GM23248 (cell line): ENCODE measurements at places on chromosomes 5 and 9.
A peak's percentile ranks its signal among the peaks of the same experiment; 100 is the strongest.

DNA sequence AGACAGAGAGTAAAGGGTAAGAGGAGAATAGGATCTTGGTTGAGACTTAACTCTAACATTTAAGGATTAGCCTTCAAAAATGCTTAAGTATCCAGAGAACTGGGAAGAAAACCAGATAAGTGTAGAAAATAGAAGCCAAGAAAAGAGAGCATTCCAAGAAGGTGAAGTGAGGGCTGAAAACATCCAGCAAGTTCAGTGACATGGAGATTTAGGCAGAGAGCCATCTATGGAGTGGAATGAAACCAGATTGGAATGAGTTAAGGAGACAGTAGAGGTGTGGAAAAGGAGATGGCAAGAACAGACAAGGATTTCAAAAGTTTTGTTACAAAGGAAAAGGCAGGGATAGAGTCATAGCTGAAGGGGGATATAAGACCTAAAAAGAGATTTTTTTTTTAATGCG, 188.1 kb downstream of the TRPM3 start:
- DNase-seq = peak; percentile 50

DNA sequence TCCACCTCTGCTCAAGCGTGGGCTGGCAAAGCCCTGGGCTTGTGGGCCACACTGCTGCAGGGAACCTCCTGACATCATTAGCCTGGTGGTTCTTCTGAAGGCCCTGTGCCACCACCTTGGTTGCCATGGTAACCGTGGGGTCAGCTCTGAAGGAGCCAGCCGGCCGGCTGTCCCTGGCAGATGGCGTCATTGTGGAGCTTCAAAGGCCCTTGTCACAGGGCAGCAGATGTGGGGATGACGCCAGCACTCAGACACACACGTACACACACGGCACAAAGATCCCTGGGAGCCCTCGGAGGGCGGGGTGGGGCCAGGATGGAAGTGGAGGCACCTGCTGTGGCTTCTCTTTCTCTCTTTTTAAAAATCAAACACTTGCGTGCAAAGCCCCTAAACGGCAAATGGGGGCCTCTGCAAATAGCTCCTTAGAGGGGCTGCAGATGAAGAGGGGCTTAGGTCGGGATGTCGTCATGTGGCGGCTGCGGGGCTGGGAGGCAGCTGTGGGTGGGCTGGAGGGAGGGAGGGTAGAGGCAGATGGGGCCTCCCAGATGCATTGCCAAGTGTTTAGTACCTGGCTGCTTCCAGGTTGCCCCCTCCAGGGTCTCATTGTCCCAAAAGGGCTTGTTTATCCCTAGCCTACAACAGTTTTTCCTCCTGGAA, 19.5 kb upstream of the RPL26L1 start:
- no peak for DNase-seq

- no peak for DNase-seq
Measured at GRCh38 chr5:56116599-56117141, 116.5 kb downstream of the ANKRD55 start.

DNA sequence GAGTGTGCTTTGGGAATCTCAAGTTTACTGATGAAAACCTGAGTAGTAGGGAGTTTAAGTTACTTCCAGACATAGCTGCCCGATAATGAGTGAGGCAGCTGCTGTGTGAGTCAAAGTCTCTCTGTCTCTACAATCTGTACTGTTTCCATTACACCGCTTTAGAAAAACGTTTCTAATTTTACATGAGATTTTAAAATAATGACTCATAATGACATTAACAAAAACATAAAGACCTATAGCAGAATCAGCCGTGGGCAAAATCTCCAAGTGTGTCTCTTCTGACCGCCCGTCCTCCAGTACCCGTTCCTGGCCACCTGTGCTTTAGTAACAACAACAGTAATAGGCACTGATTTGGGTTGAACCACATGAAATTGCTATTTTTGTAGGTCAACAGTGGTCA, 69.6 kb upstream of the PRRC1 start:
- peak; percentile 79 for DNase-seq

GRCh38 chr5:178777520-178777919, 47.1 kb upstream of the ZNF354A start:
- DNase-seq = no peak

DNA sequence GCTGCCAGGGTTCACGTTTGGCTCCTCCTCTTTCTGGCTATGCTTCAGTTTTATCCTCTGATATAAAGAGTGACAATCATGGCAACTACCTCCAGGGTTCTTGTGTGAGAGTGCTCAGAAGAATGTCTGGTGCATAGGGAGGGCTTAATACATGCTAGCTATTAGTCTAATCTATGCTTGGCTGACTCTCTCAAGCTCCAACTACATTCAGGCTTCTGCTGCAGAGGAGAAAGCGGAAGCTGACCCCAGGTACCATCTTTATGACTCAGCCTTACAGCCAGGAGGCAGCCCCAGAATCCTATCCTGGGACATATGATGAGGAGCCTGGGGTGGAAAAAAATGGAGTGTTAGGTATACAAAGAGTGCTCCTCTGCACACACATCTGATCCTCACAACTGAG, 32.1 kb upstream of the RASGRF2 start:
- DNase-seq = no peak

- peak; percentile 64 for DNase-seq
Measured at GRCh38 chr9:137157618-137158415, 12.0 kb downstream of the LRRC26 start.

DNA sequence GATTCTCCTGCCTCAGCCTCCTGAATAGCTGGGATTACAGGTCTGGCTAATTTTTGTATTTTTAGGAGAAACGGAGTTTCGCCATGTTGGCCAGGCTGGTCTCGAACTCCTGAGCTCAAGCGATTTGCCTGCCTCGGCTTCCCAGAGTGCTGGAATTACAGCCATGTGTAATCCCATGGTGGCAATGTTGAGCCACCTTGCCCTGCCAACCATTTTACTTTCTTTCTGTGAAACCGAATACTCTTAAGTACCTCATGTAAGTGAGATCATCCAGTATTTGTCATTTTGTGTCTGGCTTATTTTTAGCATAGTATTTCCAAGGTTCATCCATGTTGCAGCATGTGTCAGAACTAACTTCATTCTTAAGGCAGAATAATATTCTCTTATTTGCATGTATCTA, 8.2 kb downstream of the PRRC2B start:
- DNase-seq = peak; percentile 87

DNA sequence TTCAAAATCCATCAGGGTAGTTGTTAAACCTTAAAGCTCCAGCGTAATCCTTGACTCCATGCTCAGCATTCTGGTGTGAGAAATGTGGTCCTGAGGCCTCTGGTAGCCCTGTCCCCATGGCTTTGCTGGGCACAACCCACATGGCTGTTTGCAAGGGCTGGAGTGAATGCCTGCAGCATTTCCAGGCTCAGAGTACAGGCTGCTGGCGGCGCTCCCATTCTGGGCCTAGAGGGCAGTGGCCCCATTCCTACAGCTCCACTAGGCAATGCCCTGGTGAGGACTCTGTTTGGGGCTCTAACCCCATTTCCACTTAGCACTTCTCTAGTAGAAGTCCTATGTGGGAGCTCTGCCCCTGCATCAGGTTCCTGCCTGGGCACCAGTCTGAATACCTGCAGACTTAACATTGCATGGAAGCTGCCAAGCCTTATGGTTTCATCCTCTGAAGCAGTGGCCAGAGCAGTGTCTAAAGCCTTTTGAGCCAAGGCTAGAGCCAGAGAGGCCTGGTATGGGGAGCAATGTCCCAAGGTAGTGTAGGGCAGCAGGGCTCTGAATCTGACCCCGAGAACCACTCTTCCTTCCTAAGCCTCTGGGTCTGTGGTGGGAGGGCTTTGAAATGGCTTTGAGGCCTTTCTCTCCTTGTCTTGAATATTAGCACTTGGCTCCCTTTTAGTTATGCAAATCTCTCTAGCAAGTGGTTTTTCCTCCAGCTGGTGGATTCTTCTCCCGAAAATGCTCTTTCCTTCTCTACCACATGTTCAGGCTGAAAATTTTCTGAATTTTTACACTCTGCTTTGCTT, 5.8 kb upstream of the ALDH1A1 start:
- DNase-seq = no peak

GRCh38 chr5:32586276-32586599, 881 bp downstream of the SUB1 start:
- DNase-seq = no peak

DNA sequence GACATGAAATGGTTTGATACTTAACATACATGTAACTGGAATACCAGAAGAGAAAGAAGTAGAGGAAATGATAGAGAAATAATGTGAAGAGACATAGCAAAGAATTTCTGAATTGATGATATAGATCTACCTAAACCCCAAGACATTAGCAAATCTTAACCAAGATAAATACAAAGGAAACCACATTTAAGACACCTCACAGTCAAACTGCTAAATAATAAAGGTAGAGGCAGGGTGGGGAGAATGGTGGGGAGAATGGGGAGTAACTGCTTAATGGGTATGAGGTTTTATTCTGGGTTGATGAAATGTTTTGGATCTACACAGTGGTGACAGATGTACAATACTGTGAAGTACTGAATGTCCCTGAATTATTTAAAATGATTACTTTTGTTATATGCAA, 17.5 kb downstream of the CARNMT1 start:
- no peak for DNase-seq

GRCh38 chr5:99771296-99771695, 763.9 kb upstream of the FAM174A start:
- DNase-seq = no peak

DNA sequence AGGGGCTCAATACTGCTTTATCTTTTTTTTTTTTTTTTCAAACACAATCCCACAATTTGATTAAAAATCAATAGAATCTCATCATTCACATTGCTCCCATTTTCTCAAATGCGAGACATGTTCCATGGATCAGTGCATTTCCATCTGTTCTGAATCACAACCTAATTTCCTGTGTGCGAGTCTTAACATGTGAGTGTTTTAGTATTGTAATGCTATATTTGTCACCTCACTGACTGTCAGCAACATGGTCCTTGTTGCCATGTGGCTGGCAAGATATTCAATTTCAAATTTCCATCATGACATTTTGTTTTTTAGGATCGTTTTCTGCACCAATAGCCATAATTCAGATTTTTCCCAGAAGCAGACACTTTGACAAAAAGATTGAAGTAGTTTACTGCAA, 233.2 kb upstream of the PRDM9 start:
- DNase-seq = no peak

DNA sequence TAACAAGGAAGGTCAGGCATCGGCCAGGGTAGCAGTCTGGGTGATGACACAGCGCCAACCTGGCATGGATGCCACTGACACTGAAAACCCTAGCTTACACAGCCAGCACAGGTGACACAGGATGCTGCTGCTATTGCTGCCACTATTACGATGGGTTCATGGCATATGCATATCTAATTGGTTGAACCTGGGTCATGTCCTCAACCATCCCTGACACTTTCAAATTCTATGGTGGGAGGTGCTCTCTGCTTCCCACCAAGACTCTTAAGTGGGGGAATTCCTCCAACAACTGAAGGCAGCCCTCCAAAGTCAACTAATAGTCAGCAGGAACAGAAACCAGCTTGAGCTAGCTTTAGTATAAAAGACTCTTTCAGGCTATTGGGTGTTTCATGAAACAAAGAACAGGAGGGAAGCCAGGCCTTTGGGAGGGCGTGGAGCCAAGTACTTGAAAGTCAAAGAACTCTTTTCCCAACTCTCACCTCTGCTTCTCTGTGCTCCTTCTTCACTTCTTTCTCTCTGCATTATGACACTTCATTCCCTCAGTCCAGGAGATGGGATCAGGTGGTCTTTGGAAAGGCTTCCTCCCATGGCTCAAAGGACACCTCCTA, 21.3 kb downstream of the PTTG1 start:
- DNase-seq = no peak

DNA sequence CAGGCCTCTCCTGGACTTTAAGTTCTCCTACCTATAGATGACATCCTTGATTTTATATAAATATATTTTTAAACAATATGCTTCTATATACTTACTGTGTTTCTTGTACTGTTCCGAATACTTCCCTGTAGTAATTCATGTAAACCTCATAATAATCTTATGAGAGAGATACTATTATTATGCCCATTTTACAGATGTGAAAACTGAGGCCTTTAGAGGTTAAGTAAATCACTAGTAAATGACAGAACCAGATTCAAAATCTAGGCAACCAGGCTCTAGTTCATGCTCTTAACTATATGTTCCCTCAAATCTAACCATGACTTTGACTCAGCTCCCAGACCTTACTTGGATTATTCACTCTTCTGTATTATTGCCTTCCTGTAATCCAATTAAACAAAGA, 243.0 kb upstream of the NR4A3 start:
- DNase-seq = no peak

DNA sequence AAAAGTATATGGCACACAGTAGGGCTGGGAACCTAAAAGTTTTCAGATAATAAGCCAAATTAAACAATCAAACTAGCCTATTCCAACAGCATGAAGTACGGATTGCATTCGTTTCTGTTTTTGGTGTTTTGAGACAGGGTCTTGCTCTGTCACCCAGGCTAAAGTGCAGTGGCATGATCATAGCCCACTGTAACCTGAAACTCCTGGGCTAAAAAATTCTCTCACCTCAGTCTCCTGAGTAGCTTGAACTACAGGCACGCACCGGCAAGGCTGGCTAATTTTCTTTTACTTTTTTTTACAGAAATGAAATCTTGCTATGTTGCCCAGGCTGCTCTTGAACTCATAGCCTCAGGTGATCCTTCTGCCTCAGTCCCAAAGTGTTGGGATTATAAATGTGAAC, 5.2 kb downstream of the RFX3 start:
- DNase-seq = no peak

DNA sequence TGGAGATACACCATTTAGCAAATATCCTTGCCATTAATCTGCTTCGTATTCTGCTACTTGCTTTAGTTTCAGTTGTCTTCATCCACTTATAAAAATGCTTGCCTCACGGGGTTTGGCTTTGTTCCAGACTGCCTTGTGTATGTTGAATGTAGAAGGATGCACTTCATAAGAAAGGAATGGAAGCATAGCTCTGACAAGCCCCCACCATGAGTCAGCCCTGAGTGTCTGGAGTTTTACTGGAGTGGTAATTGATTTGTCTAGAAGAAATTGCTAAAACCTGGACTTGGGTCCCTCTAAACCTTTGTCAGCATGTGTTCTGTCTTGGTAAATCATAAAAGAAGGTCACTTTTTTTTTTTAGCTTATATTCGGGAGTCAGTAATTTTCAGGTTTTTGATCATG, 4.6 kb downstream of the TEX48 start:
- DNase-seq = peak; percentile 99

GRCh38 chr9:12425878-12426864, 267.0 kb upstream of the TYRP1 start:
- peak; percentile 1 for DNase-seq

DNA sequence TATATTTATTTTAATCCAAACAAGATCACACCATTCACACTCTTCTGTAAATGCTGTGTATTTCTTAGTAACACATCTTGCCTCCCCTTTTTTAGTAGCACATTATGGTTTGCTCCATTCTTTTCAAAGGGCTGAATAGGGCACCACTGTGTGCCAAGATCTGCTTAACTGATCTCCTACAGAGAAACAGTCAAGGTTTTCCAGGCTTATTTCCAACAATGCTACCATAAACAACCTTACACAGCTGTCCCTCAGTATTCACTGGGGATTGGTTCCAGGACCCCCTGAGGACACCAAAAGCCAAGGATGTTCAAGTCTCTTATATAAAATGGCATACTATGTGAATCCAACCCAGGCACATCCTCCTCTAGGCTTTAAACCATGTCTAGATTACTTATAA, 16.5 kb downstream of the GOLM1 start:
- DNase-seq = no peak
